Renal cortex interstitium (tissue), 15 donors: ENCODE measurements at places on chromosomes 7 and 10. TPM values are rescaled to one million over a fixed set of nuclear protein-coding genes. Genes with fewer than 3 reads are reported as not detected.

C10orf105 gene
- 0.13 TPM for polyA plus RNA-seq

FBXL13 gene
- polyA plus RNA-seq = 2.9 TPM

PARD3 gene
- polyA plus RNA-seq = 71.1 TPM

AGBL3 gene
- polyA plus RNA-seq = 21.3 TPM

PNLIPRP2 gene
- 0.10 TPM for polyA plus RNA-seq

ATOH7 gene
- 1.2 TPM for polyA plus RNA-seq

SAP25 gene
- 9.9 TPM for polyA plus RNA-seq

PRLHR gene
- not detected for polyA plus RNA-seq

CYP26C1 gene
- 0.09 TPM for polyA plus RNA-seq

ITIH5 gene
- polyA plus RNA-seq = 24.6 TPM

NOC3L gene
- 25.4 TPM for polyA plus RNA-seq

PAX4 gene
- not detected for polyA plus RNA-seq

MYH16 gene
- 0.17 TPM for polyA plus RNA-seq

CTAGE4 gene
- 3.7 TPM for polyA plus RNA-seq

CHST3 gene
- polyA plus RNA-seq = 14.1 TPM

LRMDA gene
- polyA plus RNA-seq = 21.0 TPM

HDAC9 gene
- 9.6 TPM for polyA plus RNA-seq

ZNF467 gene
- polyA plus RNA-seq = 23.5 TPM

GPR146 gene
- polyA plus RNA-seq = 2.8 TPM

LRRD1 gene
- polyA plus RNA-seq = 0.14 TPM

H2BK1 gene
- not detected for polyA plus RNA-seq

ZNF277 gene
- 43.3 TPM for polyA plus RNA-seq

ZCWPW1 gene
- 4.7 TPM for polyA plus RNA-seq

IL2RA gene
- polyA plus RNA-seq = 0.10 TPM

ALOX5 gene
- polyA plus RNA-seq = 4.1 TPM

GPR158 gene
- 0.17 TPM for polyA plus RNA-seq

POP7 gene
- polyA plus RNA-seq = 23.7 TPM

OR2A5 gene
- polyA plus RNA-seq = 0.06 TPM

CALD1 gene
- polyA plus RNA-seq = 220 TPM

AQP1 gene
- polyA plus RNA-seq = 200 TPM

CYP3A7 gene
- 0.91 TPM for polyA plus RNA-seq

MKX gene
- 0.39 TPM for polyA plus RNA-seq

CPED1 gene
- 37.1 TPM for polyA plus RNA-seq

TSPAN15 gene
- polyA plus RNA-seq = 46.8 TPM

TRIM56 gene
- polyA plus RNA-seq = 16.9 TPM

FKBP9 gene
- polyA plus RNA-seq = 125 TPM

PHKG1 gene
- 1.4 TPM for polyA plus RNA-seq

MICU1 gene
- 77.1 TPM for polyA plus RNA-seq

VPS37D gene
- polyA plus RNA-seq = 16.3 TPM

GDF10 gene
- 1.5 TPM for polyA plus RNA-seq

C10orf53 gene
- not detected for polyA plus RNA-seq

HHEX gene
- polyA plus RNA-seq = 6.3 TPM

PIK3AP1 gene
- polyA plus RNA-seq = 5.2 TPM

SEMA3A gene
- 10.8 TPM for polyA plus RNA-seq

TRIP6 gene
- 63.7 TPM for polyA plus RNA-seq

HMX3 gene
- polyA plus RNA-seq = not detected

SPDYE6 gene
- 2.9 TPM for polyA plus RNA-seq
